ENCODE measurements at places on chromosomes 3 and 15.

- DNase-seq: no peak
Observed at GRCh38 chr15:63233667-63234423, 43.6 kb upstream of the APH1B start.

DNA sequence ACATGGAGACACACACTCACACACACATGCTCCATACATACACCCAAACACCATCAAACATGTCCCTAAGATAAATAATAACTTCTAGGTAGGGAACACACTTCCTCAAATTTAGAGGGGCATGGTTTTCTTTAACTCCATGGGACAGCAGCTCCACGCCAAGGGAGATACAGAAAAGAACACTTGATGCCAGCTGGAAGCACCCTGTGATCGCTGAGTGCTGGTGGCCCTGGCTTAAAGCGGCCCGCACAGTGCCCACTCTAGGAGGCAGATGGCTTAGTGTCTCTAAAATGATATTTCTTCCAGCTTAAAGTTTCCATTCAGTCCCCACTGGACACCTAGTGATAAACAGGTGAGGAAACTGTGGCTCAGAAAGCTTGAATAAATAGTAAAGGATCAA lies 232.9 kb downstream of the UACA start:
- DNase-seq: no peak

DNA sequence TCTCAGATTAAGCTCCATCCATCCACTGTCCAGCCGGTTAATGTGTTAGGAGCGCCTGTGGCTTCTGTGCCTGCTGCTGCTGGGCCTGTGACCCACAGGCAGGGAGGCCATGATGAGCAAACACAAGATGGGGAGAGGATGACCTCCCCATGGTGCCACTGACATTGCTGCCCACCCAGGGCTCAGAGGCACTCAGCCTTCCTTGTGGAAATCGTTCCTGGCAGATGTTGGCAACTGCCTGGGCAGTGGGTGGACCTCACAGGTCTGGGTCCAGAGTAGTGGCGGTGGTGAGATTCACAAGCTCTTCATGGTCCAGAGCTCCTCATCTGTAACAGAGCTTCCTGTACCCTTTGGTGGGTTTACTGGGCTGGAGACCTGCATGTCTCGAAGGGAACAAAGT lies 38.6 kb downstream of the SCN5A start:
- no peak for DNase-seq

DNA sequence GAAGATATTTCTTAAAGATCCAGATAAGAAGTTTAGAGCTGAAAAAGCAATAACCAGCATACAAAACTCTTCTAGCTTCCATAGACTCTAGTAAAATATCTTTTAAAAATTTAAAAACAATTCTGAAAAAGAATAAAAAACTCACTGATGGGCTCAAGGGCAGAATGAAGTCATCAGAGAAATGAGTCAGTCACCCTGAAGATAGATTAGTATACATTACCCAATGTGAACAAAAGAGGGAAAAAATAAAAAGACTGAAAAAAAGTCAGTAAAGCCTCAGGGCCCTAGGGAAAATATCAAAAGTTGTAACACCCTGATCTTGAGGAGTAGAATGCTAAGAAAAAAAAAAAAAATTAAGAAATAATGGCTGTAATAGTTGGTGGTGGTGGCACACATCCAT lies 11.4 kb downstream of the DET1 start:
- DNase-seq: no peak

- peak; percentile 13 for DNase-seq
Observed at GRCh38 chr3:128076483-128077201, 24.4 kb downstream of the SEC61A1 start.

- no peak for DNase-seq
Observed at GRCh38 chr15:45648521-45649200, 13.8 kb downstream of the SQOR start.

- no peak for DNase-seq
Observed at GRCh38 chr15:58952751-58953150, 19.3 kb upstream of the SLTM start.

- no peak for DNase-seq
Observed at GRCh38 chr3:171699601-171700000, 110.7 kb downstream of the PLD1 start.

DNA sequence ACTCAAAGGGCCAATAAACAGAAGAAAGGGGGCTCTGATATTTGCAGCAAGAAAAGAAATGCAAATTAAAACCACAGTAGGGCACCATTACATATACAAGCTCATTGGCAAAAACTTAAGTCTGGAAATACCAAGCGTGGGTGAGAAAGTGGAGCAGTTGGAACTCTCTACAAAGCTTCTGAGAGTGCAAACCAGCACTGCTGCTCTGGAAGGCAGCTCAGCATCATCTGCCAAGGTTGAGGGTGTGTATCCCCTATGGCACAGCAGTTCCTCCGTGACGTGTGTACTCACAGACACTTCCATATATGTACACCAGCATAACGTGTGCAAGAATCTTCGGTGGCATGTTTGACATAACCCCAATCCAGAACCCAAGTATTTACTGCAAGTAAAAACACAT lies 271.0 kb upstream of the ATP10A start:
- DNase-seq: no peak

- DNase-seq: no peak
Observed at GRCh38 chr3:152235709-152236298, 32.9 kb upstream of the MBNL1 start.

DNA sequence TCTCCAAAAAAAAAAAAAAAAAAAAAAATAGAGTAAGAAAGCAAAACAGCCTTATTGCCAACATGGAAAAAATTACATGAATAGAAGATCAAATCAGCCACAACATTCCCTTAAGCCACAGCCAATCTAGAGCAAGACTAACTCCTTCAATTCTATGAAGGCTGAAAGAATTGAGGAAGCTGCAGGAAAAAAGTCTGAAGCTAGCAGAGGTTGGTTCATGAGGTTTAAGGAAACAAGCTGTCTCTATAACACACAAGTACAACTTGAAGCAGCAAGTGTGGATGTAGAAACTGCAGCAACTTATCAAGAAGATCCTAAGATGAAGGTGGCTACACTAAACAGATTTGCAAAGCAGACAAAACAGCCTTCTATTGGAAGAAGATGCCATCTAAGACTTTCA lies 9.3 kb downstream of the PARL start:
- no peak for DNase-seq

DNA sequence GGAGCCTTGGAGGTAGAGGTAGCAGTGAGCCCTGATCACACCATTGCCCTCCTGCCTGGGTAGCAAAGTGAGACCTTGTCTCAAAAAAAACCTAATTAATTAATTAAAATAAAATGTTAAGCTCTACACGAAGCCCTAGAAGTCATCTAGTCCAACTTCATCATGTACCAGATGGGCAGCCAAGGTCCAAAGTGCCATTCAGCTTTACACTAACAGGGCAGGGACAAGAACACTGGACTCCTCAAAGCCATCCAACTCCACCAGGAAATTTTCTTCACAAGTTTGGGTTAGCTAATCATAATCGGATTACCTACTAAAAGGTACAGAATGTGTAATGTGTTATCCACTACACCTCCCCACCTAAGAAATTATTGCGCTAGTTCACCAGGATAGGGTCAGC lies 48.8 kb downstream of the WWTR1 start:
- DNase-seq: no peak

GRCh38 chr3:165347526-165347925 lies 151.3 kb upstream of the SLITRK3 start:
- DNase-seq: no peak

DNA sequence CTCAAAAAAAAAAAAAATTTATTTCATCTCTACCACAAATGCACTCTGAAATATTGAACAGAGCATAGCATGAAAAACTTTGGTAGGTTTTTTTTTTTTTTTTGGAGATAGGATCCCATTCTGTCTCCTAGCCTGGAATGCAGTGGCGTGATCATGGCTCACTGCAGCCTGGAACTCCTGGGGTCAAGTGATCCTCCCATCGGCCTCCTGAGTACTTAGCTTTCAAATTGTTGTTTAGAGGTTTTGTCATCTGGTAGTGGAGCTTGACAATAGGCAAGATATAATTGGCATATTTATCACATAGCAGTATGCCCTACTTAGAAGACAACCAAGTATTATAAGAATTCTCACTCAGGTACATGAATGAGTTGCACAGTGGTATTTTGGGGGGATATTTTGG lies 234.2 kb upstream of the ST8SIA2 start:
- DNase-seq: no peak

DNA sequence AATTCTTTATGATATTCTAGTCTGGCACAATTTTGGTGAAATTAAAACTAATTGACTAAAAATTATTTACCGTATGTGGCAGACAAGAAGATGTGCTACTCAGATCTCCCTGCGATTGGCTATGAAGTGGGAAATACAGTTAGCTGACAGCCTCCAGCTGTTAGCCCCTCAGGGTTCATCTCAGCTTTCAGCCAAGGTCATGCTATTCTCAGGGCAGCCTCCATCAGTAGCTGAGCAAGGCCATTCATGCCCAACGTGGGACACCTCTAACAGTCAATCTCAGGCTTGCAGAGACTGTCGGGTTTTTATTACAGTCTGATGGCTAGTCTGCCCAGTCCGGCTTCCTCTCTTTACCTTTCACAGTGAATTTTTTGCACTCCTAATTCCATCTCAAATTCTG lies 6.7 kb downstream of the PARP9 start:
- no peak for DNase-seq

DNA sequence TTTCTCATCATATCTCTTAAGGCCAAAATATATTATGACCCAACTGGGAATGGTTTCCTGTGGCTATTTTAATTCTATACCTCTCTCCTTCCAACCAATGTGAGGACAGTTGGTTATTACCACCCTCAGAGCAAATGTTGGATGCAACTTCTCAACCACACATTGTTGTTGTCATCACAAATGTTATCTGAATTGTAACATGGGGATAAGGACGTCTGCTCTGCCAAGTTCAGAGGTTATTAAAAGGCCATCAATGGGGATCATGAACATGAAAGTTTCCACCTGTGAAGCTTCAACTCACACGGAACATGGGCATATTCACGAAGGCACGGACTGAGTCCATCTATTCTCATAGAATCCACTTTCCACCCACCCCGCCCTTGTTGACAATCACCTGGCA lies 46.8 kb downstream of the MB21D2 start:
- no peak for DNase-seq

DNA sequence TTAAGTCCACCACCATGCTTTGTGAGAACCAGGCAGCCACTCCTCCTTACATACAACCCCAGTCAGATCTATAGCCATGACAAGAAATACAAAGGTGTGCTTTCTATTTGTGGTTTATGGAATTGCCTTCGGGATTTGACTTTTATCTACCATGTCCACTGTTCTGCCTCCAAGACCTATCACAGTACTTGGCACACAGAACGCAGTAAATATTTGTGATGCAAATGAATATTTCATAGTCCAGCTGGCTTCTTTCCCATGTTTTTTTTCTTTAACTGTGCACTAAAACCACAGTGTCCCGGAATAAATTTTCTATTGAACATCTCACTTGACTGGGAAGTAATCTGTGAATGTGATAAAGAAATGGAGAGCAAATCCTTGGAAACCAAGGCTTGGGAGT lies 314.7 kb downstream of the RORA start:
- DNase-seq: no peak

DNA sequence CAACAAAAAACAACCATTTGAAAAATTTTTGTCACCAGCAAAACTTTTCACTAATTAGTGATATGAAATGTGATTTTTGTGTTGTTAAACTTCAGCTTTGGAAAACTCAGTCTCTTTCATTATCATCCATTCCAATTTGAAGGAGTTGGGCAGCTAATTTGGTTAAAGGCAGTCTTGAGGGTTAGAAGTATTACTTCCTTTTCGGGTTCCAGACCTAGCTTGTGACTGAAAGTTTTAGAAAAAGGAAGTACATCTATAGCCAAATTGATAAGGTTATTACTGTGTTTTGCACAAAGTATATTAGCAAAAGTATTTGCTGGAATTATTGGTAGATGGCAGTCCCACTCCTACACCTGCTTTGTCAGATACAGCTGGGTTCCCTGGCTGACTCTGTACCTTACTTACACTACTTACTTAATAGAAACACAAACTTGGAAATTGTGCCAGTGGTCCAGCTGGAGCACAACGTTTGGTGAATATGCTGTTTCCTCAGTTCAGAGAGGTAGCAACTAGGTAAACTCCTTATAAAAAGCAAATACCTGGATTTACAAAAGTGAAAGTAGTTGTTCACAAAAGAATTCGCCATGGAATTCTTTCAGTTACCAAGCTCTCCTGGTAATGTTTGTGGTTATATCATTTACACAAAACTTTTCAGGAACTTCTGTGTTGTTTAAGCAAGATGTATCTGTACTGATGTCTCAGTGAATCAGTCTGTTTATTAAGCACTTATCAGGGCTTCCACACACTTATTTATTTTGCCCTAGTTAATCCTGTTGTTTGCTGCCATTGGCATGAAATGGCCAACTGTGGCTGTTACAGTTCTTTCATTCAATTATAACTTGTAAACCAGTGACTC lies 31.6 kb downstream of the TIPARP start:
- no peak for DNase-seq

DNA sequence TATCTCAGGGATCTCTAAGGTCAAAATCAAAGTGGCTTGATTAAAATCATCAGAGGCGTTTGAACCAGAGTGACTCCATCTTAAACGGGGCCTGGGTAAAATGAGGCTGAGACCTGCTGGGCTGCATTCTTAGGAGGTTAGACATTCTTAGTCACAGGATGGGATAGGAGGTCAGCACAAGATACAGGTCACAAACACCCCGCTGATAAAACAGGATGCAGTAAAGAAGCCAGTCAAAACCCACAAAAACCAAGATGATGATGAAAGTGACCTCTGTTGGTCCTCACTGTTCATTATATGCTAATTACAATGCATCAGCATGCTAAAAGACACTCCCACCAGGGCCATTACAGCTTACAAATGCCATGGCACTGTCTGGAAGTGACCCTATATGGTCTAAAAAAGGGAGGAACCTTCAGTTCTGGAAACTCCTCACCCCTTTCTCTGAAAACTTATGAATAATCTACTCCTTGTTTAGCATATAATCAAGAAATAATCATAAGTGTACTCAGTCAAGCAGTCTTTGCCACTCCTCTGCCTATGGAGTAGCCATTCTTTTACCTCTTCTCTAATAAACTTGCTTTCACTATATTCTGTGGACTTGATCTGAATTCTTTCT lies 143.3 kb upstream of the SLCO3A1 start:
- no peak for DNase-seq

GRCh38 chr3:135329479-135329878 lies 534.4 kb downstream of the EPHB1 start:
- no peak for DNase-seq

- DNase-seq: peak; percentile 76
Observed at GRCh38 chr15:60591496-60592370, 112.8 kb upstream of the ICE2 start.

DNA sequence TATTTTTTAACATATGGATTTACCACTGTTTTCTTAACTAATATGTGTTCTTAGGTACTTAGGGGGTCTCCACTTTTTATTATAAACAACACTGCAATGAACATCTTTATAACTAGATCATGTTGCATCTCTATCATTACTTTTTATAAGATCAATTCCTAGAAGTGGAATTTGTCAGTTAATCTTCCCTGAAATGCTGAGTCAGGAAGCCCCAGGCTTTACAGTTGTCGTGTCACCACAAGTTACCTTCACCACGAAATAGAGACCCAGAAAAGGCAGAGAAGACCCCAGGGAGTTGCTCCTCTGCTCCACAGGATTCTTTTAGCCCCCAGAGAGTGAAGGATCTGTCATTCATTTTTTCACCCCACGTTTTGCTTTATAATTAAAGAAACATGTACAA lies 34.5 kb upstream of the ERC2 start:
- no peak for DNase-seq
